Stimulated activated CD4-positive, alpha-beta T cell treated with anti-CD3 and anti-CD28 coated beads, Interleukin-12 subunit alpha, Interleukin-12 subunit beta, amount 100 ng/mL, for 4 hours (primary cell): ENCODE measurements at places on chromosomes 3 and 15.

- no peak for DNase-seq
Observed at GRCh38 chr3:59127071-59127470, 77.2 kb upstream of the CFAP20DC start.

GRCh38 chr15:74318376-74319137 lies 48.9 kb downstream of the CYP11A1 start:
- DNase-seq: no peak

DNA sequence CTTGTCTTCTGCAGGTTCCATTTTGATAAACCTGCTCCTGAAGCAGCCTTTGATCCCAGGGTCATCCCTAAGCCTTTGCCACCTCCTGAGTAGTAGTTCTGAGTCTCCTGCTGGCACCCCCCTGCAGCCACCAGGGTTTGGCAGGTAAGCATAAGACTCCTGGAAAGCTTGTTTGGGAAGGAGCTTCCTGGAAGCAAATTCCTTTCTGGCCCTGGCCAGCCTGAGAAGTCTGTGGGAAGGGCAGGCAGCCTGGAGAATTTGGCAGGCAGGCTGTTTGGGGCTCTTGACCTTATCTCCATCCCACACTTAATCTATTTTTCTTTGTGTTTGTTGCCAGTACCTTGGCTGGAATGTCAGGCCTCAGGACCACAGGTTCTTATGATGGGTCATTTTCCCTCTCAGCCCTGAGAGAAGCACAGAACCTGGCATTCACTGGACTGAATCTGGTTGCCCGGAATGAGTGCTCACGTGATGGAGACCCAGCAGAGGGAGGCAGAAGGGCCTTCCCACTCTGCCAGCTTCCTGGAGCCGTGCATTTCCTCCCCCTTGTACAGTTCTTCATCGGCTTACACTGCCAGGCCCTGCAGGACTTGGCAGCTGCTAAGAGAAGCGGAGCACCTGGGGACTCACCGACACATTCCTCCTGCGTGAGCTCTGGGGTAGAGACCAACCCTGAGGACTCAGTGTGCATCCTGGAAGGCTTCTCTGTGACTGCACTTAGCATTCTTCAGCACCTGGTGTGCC lies 13.4 kb downstream of the ATRIP start:
- DNase-seq: no peak

DNA sequence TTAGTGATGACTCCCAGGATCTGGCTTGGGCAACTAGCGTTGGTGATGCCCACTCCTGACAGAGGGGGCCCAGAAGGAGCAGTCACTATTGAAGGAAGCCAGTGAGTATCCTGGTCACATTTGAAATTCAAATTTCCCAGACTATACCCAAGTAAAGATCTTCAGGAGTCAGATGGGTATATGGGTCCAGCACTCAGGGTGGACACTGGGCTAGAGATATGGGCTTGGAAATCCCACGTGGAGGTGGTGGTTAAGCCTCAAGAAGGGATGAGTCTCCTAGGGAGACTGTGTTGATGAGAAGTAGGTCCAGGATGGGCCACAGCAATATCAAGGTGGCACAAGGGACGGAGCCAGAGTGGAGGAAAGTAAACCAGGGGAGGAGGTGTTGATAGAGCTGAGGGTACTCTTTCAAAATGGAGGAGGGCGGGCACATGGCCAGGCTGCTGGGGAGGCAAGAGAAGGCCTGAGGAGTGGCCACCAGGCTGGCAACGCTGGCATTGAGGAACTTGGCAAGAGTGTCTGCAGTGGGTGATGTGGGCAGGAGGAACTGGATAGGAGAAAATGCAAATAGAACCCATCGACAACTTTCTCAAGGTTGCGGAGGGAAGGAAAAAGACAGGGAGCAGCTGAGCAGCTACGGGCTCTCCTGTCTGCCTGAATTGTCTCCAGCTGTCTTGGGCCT lies 3.7 kb upstream of the SLCO2A1 start:
- no peak for DNase-seq

DNA sequence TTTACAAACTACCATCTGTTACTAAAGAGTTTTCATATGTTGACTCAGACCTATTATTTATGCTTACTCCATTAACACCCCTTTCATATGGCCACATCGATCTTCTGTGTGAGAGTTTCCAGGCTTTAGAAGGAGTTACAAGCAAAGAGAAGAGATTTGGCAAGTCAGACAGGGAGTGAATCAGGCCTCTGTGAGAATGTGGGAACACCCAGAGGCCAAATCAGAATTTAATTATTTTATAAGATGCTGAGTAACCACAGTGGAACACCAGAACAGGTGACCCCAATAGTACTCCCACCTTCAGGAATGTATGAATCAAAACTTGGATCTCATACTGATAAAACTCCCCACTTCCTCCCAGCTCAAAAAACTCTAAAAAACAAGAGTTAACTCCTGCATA lies 42.0 kb downstream of the IFT57 start:
- DNase-seq: no peak

- no peak for DNase-seq
Observed at GRCh38 chr15:35055416-35056105, 29.5 kb downstream of the NANOGP8 start.

GRCh38 chr15:53658827-53659555 lies 100.5 kb downstream of the WDR72 start:
- no peak for DNase-seq

GRCh38 chr15:31346367-31347066 lies 19.9 kb downstream of the KLF13 start:
- DNase-seq: no peak
